ENCODE measurements at places on chromosomes 1 and 21.
A peak's percentile ranks its signal among the peaks of the same experiment; 100 is the strongest.

DNA sequence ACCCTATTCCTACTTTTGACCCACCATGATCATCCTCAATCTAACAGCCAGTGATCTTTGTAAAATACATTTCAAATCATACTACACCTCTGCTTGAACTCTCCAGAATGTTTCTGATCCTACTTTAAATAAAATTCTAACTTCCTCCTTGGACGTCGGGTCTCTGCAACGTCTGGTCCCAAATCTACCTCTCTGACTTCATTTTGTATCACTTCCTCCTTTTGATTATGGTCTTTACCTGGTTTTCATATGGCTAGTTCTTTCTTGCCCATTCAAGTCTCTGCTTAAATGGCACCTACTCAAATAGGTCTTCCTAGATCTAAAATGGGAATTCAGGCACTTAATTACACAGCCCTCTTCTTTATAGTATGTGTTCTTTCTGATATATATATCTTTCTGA lies 18.2 kb downstream of the PLPPR4 start:
- DNase-seq: no peak

DNA sequence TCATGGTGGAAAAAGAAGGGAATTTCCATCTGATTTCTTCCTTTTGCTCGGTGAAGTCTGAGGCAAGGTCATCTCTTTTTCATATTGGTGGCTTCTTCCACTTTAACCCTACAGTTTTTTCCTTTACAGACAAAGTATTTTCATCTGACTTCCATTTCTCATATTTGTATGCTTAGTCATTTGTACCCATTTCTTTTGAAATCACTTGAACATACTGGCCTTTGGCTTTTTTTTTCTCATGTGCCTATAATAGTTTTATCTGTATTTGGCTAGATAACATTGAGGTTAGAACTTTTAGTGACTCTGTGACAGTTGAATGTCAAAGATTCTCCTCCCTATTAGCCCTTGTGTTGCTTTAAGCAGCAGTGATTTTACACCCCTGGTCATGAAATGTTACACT lies 27.7 kb downstream of the IL12RB2 start:
- DNase-seq: no peak

DNA sequence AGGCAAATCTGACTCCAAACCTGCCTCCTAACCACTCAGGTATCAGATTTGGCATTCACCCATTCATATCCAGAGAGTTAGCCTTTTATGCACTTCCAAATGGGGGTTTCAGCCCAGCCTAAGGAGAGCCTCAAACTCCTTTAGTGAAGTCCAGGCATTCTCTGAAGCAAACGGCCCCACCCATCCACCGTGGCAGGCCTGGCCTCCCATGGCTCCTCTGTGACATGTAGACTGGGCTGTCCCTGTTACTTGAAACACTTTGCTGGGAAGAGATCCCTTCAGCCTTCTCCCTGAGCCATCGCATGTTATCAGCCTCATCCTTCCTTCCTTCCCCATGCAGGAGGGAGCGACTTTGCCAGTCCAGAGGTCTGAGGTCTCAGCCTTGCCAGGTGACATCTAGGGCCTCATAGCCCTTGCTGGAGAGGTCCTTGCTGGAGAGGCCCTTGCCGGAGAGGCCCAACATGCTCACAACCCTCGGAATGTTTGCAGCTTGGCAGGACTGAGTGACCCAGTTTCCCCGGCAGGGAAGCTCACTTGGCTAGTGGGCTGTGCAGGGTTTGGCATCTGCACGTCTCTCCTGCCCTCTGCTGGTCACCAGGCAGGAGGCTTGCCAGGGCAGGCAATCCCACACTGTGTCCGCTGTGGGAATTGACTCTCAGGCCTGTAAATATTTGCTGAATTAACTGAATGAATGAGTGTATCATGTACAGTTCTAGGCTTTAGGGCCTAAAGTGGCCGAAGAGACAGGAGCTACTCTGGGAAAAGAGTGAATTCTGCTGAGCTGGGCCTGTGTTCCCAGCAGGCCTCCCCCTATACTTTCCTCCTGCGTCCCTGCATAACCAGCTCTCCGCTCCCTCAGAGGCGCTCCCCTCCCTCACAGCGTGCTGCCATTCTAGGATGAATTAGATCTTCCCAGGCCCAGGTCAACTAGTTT lies 26.7 kb upstream of the RBM15 start:
- DNase-seq: peak; percentile 39

DNA sequence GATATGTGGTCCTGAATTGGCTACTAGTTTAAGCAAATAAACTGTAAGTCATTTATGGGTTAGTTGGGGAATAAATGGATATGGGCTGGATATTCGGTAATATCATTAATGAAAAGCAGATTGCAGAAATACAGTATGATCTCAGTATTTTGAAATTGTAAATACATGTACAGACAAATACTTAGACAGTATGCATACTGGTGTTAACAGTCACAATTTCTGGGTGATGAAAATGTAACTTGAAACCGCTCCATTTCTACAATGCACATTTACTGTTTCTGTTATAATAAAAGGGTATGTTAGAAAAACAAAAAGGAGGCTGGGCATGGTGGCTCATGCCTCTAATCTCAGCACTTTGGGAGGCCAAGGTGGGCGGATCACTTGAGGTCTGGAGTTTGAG lies 28.0 kb downstream of the BLZF1 start:
- no peak for DNase-seq

- no peak for DNase-seq
These were observed 173.0 kb downstream of the ADGRL4 start for GRCh38 chr1:78833491-78833890.

DNA sequence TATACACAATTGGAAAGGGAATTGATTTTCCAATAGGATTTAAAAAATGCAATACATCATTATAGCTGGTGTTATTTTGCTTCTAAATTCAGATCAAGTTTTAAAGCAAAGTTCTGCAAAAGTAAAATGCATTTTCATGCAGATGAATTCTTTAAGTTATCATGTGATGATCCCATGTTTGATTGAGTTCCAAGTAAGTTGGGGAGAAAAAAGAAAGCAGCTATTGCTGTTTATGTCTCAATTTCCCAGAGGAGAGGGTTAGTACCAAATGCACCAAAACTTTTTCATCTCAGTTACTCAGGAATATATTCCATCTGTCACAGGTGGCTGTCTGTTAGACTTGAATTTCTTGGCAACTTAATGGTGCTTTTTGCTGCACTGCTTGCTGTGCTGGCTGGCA lies 29.7 kb downstream of the HSPA13 start:
- no peak for DNase-seq

- DNase-seq: no peak
These were observed 184.6 kb downstream of the LMO4 start for GRCh38 chr1:87513255-87513654.

DNA sequence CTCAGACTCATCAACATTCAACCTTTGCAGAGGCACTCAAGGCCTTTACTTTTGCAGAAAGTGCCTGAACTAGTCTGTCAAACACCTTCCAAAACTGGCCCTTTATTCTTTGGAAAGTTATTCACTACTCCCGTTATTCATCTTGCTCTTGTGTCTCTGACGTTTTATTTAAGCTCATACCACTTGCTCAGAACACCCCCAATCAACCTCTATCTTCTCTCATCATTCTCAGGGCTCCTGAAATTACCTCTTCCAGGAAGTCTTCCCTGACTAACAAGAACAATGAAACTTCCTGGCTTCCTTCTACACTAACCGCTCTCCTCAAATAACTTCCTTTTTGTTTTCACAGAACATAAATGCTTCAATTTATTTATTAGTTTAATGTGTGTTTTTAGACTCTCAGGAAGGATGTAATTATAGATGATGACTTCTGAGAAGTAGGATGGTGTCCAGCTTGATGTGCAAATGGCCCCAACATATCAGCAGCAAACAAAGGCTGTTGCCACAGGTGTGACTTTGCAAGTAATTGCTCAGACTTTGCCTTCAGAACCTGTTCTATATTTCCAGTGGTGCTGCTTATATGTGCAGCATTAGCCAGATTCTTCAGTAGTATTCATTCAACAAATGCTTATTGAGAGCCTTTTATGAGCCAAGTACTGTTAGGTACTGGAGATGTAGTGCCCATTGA lies 22.8 kb upstream of the BATF3 start:
- DNase-seq: no peak

GRCh38 chr21:37065561-37066177 lies 7.2 kb downstream of the PIGP start:
- DNase-seq: no peak

DNA sequence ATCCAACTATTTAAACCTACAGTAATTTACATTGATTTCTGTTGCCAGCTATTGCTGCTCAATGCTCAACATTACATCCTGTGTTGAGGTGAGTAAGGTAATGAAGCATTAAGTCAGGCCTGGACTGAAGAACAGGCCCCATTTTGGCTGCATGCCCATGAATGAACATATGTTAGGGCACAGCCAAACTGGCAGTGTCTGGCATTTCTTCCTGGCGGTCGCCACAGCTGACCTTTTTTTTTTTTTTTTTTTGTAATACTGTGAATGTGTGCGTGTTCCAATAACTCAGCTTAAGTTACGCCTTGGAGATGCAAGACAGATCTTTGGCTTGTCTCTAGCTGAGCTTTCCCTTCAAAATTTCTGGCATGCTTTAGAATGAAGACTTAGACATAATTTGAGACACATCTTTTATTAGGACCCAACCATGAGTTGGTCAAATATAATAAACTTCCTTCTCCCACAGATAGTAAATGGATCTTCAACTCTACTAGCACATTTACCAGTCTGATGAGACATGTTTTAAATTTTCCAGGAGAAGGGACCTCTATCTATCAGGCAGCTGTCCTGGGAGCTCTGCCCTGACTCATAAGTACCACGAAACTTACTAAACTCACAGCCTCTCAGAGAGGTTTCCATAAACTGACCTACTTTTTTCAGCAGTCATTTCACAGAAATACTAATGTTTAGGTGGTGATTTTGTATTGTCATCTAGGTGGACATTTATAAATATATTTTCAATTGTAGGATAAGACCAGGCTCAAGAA lies 341.1 kb upstream of the RUNX1 start:
- DNase-seq: no peak

- no peak for DNase-seq
These were observed 58.7 kb upstream of the RGS1 start for GRCh38 chr1:192516776-192517297.

DNA sequence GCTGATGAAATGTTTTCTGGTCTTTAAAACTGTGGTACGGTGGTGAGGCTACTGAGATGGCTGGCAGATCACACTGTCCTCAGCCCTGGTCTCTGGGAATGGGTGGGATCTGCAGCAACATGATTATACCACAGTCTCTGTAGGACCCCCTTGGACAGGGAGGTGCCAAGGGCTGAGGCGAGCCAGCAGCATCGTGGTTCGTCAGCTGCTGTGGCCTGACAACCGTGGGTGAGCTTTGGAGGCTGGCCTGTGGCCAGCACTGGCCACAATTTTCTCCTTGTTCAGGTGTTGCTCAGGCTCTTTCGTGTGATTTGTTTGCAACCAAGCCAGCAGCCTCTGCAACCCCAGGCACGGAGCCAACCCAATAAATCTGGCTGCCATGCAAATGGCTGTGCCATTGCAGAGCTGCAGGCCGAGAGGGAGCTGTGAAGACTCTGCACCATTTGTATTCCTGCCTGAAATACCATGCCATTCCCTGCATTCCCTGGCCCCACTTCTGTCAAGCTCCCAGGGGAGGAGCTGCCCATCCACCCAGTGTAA lies 70.9 kb downstream of the PCP4 start:
- no peak for DNase-seq

DNA sequence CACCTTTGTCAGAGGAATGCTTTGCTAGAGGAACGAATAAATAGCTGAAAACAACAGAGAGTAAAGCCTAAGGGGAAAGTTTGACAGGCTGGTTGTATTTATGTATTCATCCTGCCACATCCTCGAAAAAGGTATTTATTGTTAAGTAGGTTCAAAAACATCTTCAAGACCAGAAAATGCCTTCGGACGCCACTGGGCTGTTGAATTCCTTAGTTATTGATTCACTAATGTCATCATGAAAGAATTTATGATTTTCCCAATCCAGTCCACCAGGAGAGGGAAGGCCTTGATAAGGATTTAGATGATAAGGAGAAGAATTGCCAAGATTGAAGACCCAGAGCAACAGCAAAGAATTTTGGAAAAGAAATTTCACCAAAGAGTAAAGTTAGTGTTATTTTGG lies 35.2 kb upstream of the MAB21L3 start:
- DNase-seq: no peak

GRCh38 chr1:110639724-110640386 lies 33.7 kb upstream of the KCNA2 start:
- no peak for DNase-seq

DNA sequence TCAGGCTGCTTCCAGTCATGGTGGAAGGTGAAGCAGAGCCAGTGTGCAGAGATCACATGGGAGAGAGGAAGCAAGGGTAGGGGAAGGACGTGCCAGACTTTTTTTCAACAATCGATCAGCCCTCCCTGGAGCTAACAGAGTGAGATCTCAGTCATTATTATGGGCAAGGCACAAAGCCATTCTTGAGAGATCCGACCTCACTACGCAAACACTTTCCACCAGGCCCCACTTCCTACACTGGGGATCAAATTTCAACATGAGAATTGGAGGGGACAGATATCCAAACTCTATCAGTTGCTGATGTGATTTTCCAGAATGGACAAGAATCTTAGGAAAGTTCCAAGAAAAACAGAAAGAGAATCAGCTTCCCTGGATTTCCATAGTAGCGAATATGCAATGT lies 60.5 kb downstream of the BACE2 start:
- no peak for DNase-seq

DNA sequence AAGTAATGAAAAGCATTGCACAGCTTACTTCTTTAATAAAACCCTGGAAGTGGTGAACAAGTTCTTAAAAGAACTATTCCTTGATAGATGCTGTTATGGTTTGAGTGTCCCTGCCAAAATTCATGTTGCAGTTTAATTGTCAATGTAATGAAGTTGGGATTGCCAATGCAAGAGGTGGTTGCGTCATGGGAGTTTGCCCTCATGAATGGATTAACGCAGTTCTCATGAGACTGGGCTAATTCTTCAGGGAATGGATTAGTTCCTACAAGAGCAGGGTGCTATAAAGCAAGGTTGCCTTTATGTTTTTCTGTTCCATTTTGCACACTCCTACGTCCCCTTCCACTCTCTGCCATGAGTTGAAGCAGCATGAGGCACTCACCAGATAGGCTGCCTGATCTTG lies 446.7 kb upstream of the B3GALT2 start:
- no peak for DNase-seq

GRCh38 chr1:229336345-229336744 lies 6.5 kb downstream of the CCSAP start:
- no peak for DNase-seq

- DNase-seq: no peak
These were observed 45.4 kb upstream of the PCBP3 start for GRCh38 chr21:45598109-45598508.

GRCh38 chr1:203048086-203048485 lies 21.8 kb downstream of the PPFIA4 start:
- DNase-seq: no peak

DNA sequence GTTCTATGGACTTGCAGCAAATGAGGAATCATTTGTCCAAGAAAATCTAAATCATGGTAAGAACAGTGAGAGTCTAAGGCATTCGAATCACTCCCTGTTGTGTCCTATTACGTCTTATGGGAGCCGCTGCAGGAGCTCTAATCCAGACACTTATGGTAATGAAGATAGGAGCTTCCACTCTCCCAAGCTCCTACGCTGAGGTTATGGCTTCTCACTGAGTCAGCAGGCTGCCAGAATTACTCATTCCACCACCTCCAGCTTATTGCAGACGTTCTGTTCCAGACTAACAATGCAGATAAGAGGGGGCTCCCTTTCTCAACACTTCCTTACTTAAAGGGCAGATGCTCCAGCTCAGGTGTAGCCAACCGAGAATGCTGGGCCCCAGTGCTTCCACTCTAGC lies 212.6 kb downstream of the GREM2 start:
- no peak for DNase-seq

- no peak for DNase-seq
These were observed 26.8 kb downstream of the IFFO2 start for GRCh38 chr1:18929686-18930085.

GRCh38 chr1:1014799-1015681 lies 1.7 kb downstream of the ISG15 start:
- no peak for DNase-seq

Measured in CMK (cell line).